CD4-positive, alpha-beta T cell treated with Interleukin-2 at 100 ng/mL for 4 hours (primary cell): ENCODE measurements at places on chromosomes 16 and 17.

DNA sequence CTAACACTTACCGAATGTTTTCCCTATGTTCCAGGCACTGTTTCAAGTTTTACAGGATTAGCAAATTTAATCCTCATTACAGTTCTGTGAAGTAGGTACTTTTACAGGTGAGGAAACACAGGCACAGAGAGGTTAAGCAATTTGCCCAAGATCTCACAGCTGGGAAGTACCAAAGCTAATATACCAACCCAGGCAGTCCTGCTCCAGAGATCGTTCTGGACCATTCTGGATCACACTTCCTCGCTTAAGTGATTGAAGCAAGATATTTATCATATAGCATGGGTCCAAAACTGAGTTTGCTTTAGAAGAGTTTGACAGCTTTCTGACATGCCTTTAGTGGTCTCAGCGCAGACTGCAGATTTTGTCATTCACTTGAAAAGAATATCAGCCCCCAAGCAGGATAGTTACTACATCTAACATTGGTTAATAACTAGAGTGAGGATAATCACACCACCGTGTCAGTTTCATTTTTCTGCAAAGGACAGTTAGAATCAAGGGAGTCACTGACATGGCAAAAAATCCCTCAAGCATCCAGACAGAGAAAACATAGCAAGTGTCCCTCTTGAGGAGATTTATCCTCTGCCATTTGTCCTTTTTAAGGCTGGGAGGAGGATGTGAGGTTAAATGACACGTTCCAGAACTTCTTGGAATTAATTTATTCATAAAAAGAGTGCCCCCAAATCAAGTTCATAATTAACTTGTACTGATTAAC, 5.1 kb downstream of the HS3ST3B1 start:
- no peak for DNase-seq

GRCh38 chr17:47717261-47717697, 15.8 kb upstream of the TBX21 start:
- DNase-seq = no peak

DNA sequence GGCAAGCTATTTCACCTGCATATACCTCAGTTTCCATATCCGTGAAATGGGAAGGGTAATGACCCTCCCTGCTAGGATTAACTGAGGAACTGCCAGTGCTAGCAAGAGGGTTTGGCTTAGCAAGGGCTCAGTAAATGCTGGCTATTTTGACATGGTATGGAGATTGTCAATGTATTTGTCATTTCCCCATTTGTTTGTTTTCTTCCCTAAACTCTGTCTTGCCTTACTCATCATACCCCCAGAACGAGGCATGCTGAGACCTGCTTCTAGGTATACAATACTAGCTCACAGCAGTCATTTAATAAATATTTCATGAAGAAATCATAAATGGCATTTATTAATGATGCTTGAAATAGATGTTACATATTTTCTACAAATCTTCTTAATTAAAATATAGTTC, 124.0 kb downstream of the DYNLRB2 start:
- no peak for DNase-seq

GRCh38 chr16:53876811-53877210, 172.9 kb downstream of the FTO start:
- DNase-seq = no peak

- no peak for DNase-seq
Observed at GRCh38 chr16:28051486-28051885, 12.0 kb downstream of the GSG1L start.

GRCh38 chr16:10663146-10663545, 31.6 kb downstream of the TEKT5 start:
- DNase-seq = no peak

DNA sequence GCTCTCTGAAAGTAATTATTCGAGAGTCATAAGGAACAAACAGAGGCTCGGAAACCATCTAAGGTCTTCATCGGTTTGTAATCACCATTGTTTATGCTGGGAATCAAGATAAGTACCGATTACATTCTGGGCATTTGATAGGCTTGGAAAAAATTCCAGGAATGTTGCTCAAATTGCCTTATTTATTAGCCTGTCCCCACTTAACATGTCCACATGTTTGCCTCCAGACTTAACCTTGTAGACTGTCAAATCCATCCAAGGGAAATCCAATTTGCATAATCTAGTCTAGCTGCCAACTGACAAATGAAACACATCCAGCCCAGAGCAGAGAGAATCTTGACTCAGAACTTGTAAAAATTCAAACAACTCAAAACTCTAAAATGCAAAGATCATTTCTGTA, 51.3 kb upstream of the TMC5 start:
- no peak for DNase-seq

GRCh38 chr16:25007284-25007984, 7.7 kb downstream of the ARHGAP17 start:
- no peak for DNase-seq

- DNase-seq = no peak
Observed at GRCh38 chr17:51006601-51007000, 114.1 kb downstream of the SPAG9 start.
